Subcutaneous adipose tissue (tissue), 4 donors: ENCODE measurements at places on chromosomes 11 and 22. TPM values are rescaled to one million over a fixed set of nuclear protein-coding genes. Genes with fewer than 3 reads are reported as not detected.

Gene TMEM191C
- 3.1 TPM for total RNA-seq

Gene XKR3
- total RNA-seq = not detected

Gene SLC43A3
- 84.8 TPM for total RNA-seq

Gene TCIRG1
- total RNA-seq = 138 TPM

Gene CHID1
- 28.4 TPM for total RNA-seq

Gene OR52N4
- total RNA-seq = not detected
